Prostate gland (tissue), 2 donors: ENCODE measurements at places on chromosomes 4 and X. TPM values are rescaled to one million over a fixed set of nuclear protein-coding genes. Genes with fewer than 3 reads are reported as not detected.

CT55 gene
- total RNA-seq = 2.5 TPM

CACNA1F gene
- total RNA-seq = not detected

P2RY4 gene
- not detected for total RNA-seq

C4orf51 gene
- total RNA-seq = not detected

ASB11 gene
- 0.46 TPM for total RNA-seq

FAM133A gene
- total RNA-seq = 15.1 TPM

ARMCX2 gene
- 58.6 TPM for total RNA-seq

SPANXB1 gene
- total RNA-seq = not detected
